ENCODE measurements at places on chromosomes 5 and 9.

- DNase-seq, result no peak
Observed at GRCh38 chr5:154608531-154609011, 130.5 kb upstream of the HAND1 start.

DNA sequence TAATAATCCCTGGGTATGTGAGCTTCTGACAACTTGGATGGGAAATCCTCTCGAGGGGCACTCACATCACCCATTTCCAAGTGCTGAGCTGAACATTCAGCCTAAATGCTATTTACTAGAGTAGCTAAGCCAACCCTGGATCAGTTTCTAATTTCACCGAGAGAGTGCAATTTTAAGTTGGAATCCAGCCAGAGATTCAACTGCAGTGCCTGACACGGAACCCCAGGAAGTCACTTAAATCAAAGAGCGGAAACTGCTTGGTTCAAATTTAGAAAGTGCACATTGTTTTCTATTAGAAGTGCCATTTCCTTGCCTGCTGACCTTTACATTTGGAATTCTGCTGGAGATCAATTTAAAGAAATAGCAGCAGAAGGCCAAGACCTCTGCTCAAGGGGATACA lies 8.8 kb downstream of the SPRY4 start:
- no peak for DNase-seq

- DNase-seq, result no peak
Observed at GRCh38 chr5:73254642-73255041, 81.6 kb downstream of the TMEM174 start.

DNA sequence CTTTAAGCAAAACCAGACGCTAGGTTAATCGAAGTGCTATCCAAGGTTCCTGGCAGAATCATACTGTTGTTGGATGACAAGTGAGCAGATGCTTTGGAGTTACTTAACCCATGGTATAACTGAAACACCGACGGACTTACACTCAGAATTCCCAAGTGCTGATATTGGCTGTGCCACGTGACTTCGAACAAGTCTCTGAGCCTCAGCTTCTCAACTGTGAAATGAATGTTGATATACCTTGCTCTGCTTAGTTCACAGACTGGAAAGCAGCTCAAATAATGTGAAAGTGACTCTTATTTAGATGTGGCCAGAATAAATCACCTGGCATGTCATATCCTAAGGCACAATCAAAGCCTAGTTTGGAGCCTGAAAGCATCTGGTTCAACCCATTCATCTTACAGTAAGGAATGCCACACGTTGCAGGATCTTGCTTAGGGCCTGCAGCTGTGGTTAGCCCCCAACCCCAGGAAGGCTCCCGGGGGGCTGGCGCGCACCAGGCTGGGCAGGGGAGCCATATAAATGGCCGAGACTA lies 759 bp downstream of the GEMIN5 start:
- DNase-seq, result no peak

- DNase-seq, result no peak
Observed at GRCh38 chr9:133884907-133885744, 107.0 kb downstream of the VAV2 start.

GRCh38 chr9:112555844-112556482 lies 69.3 kb downstream of the KIAA1958 start:
- DNase-seq, result no peak

- DNase-seq, result no peak
Observed at GRCh38 chr5:17846496-17846895, 212.2 kb downstream of the TAF11L14 start.

DNA sequence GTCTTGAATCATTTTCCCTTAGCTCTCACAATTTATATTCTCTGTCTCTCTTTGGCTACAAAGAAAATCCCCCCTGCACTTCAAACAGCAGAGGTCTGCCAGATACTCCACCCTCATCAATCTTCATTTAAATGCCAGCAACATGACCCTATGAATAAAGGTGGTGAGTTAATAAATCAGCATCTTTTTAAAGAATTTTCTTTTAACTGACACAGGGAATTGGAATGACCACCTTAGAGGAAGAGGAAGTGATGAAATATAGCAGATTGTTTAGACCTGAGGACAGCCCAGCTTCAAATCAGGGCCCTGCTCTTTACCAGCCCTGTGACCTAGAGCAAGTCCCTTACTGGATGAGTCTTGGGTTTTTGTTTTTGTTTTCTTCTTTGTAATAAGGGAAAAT lies 223.1 kb upstream of the PAPPA start:
- no peak for DNase-seq

- no peak for DNase-seq
Observed at GRCh38 chr5:137563301-137563645, 64.1 kb upstream of the SPOCK1 start.

DNA sequence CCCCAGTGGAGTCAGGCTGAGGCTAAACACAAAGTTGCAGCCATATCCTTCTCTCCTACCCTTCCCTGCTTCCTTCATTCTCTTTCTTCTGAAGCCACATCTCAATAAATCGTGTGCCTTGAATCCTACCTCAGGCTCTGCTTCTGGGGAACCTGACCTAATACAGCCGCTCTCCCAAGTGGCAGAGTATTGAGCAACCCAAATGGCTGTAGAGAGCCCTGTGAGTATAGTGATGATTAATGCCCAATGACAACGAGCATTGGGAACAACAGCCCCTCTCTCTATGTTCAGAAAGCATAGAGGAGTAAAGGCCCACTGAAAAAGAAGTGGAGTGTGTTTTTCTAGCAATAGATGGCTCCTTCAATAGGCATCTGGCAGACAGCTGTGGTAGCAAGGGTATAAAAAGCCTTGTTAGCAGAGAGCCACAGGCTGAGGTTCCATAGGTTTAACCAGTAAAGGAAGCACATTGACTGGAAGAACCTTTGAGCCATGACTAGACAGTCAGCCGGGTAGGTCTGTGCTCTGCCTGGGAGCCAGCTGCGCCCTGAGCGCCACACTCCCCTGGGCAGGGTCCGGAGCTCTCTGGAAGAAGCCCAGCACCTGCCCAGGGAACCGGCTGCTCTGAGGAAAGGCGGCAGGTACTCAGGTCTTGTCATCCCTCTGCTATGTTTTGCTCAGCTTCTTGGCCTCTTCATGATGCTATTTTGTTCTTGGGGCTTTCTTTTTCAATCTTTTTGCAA lies 22.6 kb upstream of the HSPA9 start:
- DNase-seq, result no peak

DNA sequence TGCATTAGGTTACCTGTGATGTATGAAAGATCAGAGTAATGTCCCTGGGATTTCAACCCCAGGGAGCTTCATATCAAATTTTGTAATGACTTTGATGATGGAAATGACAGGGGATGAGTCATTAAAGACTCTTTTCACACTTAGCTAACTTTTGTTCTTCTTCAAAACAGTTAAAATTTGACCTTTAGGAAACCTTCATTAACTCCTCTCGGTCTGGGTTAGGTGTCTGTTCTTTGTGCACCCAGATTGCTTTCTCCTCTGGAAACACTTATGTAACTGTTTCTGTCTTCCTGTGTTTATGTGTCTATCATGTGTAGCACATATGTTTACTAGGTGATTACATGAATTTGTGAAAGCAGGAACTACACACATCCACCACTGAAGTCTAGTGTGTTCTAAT lies 1.6 kb downstream of the SRFBP1 start:
- no peak for DNase-seq

- DNase-seq, result peak; percentile 62
Observed at GRCh38 chr9:129610473-129611306, 10.2 kb downstream of the C9orf50 start.

DNA sequence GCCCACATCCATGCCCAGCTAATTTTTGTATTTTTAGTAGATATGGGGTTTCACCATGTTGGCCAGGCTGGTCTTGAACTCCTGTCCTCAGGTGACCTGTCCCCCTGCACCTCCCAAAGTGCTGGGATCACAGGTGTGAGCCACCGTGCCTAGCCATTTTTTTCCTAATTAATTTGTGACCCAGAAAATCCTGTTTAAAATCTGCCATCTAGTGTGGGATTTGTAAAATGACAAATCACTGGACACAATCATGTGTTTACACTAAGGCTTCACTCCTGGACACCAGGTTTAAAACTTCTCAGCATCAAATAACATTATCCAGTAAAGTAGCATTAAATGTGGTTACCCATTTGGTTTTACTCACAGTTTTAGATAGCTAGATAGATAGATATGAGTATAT lies 18.6 kb upstream of the KDM4C start:
- DNase-seq, result no peak

DNA sequence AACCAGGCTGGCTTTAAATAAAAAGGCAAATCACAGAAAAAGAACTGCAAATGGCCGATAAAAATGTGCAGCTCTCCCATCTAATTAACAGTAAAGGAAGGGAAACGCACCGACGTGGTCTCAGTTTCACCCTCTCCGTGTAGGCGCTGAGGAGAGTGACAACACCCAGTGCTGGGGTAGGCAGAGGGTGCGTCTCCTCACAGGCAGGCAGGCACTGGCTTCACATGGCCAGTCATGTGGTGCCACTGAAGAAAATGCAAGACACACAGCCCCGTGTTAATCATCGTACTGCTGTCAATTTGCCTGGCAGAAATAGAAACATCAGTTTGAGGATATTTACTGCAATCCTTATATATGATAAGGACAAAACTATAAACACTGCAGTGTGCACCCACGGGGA lies 178.4 kb downstream of the FANCC start:
- no peak for DNase-seq

- DNase-seq, result no peak
Observed at GRCh38 chr5:168159425-168159824, 132.0 kb upstream of the WWC1 start.

DNA sequence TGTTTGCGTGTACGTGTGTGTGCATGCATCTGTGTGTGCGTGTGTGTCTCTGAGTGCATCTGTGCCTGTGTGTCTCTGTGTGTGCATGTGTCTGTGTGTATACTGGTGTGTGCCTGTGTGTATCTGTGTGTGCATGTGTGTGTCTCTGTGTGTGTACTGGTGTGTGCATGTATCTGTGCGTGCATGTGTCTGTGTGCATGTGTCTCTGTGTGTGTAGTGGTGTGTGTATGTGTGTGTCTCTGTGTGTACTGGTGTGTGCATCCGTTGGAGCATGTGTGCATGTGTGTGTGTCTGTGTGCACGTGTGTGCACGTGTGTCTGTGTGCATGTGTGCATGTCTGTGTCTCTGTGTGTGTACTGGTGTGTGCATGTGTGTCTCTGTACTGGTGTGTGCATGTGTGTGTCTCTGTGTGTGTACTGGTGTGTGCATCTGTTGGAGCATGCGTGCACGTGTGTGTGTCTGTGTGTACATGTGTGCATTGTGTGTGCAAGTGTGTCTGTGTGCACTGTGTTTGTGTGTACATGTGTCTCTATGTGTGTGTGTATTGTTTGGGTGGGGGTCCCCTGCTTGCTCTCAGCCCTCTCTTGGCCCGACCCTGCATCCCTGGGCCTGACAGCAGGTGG lies 23.8 kb upstream of the NOTCH1 start:
- no peak for DNase-seq

DNA sequence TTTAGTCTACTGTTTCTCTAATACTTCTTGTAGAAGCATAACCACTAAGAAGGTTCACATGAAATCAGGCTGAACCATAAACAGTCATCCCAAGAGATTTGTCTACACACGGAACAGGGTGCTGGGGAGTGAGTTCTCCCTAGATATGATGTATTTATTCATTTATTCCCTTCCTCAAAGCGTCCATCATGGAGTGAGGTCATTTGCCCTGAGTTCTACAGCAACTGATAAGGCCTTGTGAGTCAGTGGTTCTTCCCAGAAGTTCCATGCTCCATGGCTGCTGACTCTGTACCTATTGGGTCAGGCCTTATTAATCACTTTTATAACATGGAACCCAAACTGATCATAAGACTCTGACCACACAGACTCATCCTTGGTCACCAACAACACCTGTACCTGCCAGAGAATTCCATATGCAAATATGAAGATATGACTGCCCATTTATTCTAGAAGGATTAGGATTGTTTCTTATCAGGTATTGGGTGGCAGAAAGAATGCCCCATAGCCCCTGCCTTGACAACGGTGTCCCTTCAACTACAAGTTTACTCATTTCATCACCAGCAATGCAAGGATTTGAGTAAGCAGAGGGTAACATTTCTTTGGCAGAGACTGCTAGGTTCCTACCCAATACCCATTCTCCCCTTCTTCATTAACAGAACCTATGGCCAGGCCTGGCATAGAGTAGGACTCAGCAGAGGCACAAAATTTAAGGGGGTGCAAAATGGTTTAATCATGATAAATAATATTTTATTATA lies 118.1 kb downstream of the LHFPL2 start:
- no peak for DNase-seq

DNA sequence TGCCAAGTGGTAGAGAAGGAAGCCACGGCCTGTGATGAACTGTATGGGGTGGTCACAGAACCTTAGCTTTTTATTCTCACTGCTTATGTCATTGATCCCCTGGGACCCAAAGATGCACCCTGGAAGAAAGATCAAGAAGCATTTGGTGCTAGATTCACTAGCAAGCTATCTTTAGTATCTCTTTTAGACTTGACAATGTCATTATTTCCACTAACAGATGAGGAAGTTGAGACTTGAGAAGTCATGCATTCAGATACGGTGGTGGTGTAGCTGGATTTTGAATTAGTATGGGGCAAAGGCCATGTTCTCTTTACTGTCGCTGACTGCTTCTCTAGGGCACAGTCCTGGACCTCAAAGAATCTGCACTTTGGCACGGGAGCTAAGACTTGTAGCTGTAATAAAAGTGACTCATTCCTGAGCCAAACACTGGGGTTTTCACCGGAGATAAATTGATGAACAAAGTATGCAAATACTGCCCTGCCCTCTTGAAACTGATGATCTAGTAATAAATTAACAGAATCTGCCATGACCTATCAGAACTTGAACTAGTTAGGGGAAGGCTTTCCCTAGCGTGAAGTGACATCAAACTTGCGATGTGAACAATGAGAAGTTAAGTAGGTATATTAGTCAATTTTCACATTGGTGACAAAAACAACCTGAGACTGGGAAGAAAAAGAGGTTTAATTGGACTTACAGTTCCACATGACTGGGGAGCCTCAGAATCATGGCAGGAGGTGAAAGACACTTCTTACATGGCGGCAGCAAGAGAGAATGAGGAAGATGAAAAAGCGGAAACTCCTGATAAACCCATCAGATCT lies 5.4 kb downstream of the GDA start:
- no peak for DNase-seq

DNA sequence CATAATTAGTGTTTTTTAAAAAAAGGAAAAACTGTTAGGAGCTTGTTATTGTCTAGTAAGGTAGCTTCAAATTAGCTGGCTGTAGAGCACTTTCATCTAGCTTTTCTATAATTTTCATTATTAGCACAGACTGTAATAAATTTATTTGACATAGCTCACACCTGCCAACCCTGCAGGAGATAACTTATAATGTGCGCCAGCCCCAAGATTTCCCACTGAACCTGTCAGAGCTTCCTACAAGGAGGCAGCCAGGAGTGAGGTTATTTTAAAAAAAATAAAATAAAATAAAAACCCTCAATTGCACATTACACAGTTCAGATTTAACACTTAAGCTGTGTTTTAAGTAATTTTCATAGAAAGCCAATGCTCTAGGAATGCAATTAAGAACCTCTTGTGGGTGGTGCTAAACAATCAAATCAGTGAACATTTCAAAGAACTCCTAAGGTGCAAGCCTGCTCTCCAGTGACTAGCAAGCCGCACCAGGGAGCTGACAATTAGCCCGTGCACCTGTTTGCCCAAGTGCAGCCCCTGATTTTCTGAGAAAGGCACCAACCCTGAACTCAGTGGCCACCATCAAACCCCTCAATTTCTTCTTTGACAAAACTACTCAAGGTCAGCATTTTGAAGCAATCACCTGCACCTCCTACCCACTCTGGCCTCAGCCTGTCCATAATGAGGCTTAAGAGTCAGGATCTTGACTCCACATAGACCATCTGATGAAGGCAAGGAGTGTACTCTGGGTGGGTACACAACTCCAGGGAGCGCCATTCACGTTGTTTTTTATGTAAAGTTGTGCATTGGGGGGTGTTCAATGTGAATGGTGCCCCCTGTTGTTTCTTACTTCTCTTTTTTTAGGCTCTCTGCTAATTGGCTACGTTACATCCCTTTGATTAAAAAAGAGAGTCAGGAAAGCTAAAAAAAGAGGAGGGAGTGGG lies 385.3 kb upstream of the WWC1 start:
- no peak for DNase-seq

Data from effector CD4-positive, alpha-beta T cell (primary cell).